NCI-H748 treated with DMSO at 0.1 percent for 48 hours (cell line): ENCODE measurements at places on chromosomes 2 and 18.

DNA sequence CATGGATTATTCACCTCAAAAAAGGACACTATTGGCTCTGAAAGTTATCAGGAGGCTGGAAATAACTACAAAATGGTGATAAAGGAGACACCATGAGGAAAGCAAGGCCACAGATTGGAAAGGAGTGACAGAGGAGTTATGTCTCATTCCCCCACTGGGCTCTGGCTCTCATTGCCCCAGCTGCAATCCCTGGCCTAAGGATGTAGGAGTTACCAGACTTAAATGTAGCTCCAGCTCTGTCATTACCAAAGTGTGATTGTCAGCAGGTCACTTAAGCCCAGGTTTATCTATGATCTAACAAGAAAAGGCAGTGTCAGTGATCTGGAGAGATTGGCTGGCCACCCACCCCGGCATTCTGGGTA lies 1228.2 kb upstream of the DDX18 start:
- DNase-seq, result no peak

GRCh38 chr2:10423400-10423774 lies 24.7 kb downstream of the ODC1 start:
- no peak for DNase-seq

- no peak for DNase-seq
Measured at GRCh38 chr2:208280234-208280633, 14.2 kb downstream of the PIKFYVE start.

DNA sequence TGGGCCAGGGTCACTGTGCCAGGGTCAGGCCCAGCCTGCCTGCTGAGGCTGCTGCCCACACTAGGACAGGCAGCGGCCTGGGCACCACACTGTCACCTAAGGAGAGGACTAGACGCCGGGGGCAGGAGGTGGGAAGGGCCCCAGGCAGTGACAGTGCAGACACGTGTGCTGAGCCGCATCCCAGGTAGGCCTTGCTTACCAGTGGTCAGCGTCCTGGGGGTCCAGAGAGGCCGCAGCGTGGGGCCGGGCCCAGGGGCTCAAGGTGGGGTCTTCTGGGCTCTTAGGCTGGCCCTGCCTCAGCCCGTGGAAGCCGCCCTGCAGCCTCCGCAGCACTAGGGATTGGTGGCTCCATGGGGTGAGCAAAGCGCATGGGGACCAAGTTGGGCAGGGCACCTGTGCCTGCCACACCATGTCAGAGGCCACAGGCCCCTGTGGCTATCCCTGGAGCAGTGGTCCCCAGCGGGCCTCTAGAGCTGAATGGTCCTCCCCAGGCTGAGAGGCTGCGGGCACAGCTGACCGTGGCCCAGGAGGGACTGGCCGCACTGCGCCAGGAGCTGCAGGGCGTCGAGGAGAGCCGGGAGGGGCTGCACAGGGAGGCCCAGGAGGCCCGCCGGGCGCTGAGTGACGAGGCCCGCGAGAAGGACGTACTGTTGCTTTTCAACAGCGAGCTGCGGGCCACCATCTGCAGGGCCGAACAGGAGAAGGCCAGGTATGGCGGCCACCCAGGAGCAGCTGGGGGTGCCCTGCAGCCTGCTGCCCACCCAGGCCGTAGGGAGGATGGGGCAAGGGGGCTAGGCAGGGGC lies 35.2 kb upstream of the SNED1 start:
- no peak for DNase-seq

GRCh38 chr2:131039908-131040660 lies 53.2 kb downstream of the FAM168B start:
- DNase-seq, result no peak
